ENCODE measurements at places on chromosomes 1 and 21.

- DNase-seq, result no peak
Observed at GRCh38 chr1:88421997-88422396, 262.1 kb upstream of the PKN2 start.

DNA sequence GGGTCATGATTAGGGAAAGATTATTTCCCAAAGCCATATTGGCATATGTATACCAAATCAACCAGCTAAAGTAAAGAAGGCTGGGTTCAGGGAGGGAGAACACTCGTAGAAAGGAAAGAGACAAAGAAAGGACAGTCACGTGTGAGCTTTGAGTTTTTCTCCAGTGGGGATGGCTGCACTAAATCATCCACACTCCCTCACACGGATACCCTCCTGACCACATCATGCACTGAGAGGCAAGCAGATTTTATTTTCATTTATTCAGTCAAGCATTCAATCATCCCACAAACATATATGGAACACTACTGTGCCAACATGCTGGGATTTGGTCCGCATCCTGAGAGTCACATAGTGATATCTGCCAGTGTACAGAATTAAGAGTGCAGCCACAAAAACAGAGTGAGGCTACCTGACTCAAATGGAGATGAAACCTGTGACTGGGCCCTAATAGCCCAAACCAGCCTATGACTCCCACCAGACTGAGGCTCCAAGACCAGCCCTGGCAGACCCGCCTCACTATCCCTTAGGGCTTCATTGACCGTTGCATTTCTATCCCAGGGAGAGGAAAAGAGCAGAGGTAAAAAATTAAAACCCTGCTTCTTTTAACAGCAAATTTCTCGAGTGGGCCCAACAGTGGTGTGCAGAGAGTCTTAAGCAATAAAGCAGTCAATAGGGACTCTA, 155.9 kb downstream of the BARHL2 start:
- no peak for DNase-seq

DNA sequence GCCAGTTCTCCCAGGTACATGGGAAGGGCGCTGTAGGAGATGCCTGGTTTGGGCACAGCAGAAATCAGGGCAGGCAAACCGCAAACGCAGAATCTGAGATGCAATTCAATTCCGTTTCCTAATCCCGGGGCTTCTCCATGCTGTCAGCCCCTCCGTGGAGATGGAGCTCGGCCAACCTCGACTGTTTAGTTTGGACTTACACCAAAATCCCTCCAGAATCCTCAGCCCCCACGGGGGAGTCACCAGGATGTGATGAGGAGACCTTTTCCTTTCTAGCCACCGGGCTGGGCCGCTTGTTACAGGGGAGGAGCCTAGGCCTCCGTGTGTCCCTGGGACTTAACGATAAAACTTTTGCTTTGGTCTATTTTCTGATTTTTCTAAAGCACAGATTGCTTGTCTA, 7.9 kb downstream of the SLC2A7 start:
- DNase-seq, result peak; percentile 32

GRCh38 chr1:39946216-39946615, 8.7 kb upstream of the MFSD2A start:
- DNase-seq, result no peak

DNA sequence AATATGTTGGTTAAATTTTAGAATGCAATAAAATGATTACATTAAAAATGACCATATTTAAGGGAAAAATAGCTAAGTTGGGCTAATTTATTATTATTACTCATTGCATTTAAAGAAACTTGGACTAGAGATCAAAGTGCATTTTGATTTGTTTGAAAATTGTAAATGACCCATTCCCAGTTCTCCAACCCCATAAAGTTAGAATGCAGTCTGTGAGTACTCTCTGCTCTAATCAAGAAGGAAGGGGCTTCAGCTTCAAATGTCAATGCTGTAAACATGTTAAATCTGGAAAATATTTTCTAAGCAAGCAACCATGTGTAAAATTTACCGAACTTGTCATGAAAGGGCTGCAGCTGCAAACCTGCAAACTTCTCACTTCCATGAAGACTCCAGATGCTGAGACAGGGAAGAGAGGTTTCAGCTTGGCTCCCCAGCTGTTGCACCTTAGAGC, 232.7 kb downstream of the TTLL7 start:
- DNase-seq, result no peak

GRCh38 chr1:216458812-216459211, 35.6 kb upstream of the USH2A start:
- DNase-seq, result no peak

- peak; percentile 34 for DNase-seq
Observed at GRCh38 chr1:184152434-184152898, 100.9 kb downstream of the TSEN15 start.

- DNase-seq, result no peak
Observed at GRCh38 chr1:57800376-57800775, 376.5 kb upstream of the DAB1 start.

- no peak for DNase-seq
Observed at GRCh38 chr1:203915811-203916210, 54.4 kb downstream of the SNRPE start.

DNA sequence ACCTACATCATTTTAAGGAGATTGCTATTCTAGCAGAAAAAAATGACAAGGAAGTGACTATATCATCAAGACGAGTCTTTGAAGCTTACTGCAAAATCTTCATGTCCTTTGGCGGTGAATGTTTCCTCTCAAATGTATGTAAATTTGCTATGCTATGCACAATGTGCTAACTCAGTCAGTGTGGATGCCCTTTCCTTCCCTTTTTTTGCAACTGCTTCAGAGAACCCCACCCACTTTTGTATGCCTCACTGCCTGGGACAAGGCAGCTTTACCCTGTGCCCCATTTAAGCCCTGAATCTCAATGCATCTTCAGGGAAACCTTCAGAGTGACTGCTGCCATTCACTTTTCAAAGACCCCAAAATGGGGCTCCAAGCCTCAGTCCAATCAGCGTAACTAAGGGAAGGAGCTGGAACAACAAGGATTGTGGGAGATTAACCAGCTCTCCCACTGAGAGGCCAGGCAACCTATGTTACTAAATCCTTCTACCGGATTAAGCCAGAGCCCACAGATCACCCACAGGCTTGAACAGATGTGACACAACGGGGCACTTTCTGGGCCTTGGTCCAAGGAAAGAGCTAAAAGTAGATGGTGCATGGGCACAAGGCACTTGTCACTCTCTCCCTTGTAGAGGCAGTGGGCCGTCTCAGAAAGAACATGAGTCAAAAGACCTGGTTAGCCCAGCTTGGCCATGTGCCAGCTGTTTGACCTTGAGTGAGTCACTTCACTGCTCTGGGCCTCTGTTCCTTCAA, 154.4 kb downstream of the PLPP3 start:
- DNase-seq, result peak; percentile 60

DNA sequence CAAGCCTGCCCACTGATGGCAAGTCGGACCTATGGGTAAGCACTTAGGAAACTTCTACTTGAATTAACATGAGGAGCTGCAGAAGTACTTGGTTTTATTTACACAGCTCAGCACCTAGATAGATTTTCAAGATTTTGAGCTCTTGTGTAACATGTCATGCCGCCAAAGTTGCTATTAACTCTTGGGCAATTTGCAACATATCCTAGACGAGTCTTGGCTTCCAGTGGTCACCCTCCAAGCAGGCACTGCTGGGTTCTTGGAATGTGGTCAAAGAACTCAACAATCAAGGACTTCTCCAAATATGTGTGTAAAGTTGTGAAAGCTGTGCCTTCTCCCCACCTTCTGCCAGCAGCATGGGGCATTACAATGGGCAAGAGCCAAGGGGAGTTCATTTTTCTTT, 17.8 kb upstream of the GUCA2B start:
- DNase-seq, result no peak

DNA sequence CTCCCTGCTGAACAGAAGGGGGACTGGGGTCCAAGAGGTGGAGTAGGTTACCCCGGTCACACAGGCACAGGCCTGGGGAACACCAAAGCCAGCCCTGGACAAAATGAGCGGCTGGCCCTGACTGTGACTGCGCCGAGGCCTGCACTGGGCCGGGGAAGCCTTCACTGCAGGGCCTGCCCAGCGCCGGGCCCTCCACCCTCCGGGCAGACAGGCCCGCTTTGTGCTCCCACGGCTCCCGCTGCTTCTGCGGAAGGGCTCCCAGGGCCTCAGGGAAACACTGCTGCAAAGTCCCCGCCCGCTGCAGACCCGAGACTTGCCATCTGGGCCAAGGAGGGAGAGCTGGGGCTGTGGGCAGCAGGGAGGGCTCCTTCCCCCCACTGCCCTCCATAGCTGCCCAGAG, 35.3 kb downstream of the MEGF6 start:
- DNase-seq, result no peak

DNA sequence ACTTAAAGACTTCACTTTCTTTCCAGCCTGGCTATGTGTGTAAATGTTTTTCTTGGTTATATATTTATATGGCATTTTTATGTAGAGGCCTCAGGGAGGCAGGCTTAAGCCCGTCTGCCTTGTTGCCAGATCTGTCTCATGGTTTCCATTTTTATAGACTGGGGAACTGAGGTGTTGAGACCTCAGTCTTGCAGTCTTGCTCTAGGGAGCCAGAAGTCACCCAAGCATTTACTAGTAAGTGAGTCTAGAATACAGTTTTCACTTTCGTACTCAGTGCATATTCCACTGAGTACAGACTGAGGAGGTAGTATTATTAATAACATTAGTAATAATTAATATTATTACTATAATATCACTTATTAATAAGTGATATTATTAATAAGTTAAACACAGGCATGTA, 161.4 kb downstream of the UCK2 start:
- no peak for DNase-seq

DNA sequence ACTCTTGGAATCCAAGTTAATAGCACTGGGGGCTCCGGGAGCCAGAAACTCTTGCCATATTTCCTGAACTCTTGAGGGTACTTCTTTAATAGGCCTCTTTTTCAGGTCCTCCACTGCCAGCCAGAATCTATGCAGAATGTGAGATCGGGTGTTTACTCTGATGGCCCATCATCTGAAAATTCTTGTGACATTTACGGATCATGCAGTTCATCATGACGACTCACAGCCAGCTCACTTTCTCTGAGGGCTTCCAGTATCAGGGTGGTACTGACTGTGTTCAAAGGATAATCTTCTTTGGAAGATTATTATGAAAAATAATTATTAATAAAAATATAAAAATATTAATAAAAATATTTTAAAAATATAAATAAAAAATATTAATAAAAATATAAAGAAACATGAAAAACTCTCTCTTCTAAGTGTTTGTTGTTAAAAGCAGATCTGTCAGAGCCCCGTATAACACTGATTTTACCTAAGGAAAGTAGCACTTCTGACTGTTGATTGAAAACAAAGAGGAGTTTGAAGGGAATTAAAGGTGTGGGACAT, 194.3 kb upstream of the GREM2 start:
- no peak for DNase-seq

GRCh38 chr1:227943381-227944089, 4.2 kb downstream of the WNT9A start:
- DNase-seq, result no peak

Data from brain (organoid and tissue), 16 donors.